ENCODE measurements at places on chromosomes 16 and 17. TPM values are rescaled to one million over a fixed set of nuclear protein-coding genes. Genes with fewer than 3 reads are reported as not detected.

The C16orf74 gene
- 2.6 TPM for total RNA-seq

The WFIKKN1 gene
- 0.21 TPM for total RNA-seq

GRCh38 chr17:70168977-70169708 is at the start of gene KCNJ2:
TSS of gene KCNJ2 (plus strand) at chr17:70169532. CDS start at chr17:70175040, 5,508 bp downstream.
- DNase-seq = peak; percentile 90

DNA sequence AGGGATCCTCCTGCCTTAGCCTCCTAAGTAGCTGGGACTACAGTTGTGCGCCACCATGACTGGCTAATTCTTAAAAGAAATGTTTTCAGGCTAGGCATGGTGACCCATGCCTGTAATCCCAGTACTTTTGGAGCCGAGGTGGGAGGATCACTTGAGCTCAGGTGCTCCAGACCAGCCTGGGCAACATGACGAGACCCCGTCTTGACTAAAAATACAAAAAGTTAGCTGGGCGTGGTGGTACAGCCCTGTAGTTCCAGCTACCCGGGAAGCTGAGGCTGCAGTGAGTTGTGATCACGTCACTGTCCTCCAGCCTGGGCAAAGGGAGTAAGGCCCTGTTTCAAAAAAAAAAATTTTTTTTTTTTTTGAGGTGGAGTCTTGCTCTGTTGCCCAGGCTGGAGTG is 173.1 kb downstream of the SEC14L1 start:
- DNase-seq = no peak

GRCh38 chr16:6892966-6893365 is 439.7 kb upstream of the RBFOX1 start:
- DNase-seq = no peak

DNA sequence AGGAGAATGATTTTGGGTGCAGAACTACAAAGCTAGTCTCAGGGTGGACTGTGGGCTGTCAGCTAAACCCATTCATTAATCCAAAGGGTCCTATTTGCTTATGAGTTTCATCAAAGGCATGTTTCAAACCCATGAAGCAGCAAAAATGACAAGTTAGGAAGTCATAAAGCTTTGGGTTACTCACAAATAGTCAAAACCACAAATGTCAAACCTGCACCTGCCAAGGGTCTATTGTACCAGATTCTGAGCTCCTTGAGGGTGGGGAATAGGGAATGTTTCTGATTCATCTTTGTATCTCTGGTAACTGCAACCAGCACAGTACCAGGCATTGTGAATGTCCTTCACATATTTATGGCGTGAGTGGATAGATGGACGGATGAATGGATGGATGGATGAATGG is 317.7 kb downstream of the MAF start:
- DNase-seq = no peak

DNA sequence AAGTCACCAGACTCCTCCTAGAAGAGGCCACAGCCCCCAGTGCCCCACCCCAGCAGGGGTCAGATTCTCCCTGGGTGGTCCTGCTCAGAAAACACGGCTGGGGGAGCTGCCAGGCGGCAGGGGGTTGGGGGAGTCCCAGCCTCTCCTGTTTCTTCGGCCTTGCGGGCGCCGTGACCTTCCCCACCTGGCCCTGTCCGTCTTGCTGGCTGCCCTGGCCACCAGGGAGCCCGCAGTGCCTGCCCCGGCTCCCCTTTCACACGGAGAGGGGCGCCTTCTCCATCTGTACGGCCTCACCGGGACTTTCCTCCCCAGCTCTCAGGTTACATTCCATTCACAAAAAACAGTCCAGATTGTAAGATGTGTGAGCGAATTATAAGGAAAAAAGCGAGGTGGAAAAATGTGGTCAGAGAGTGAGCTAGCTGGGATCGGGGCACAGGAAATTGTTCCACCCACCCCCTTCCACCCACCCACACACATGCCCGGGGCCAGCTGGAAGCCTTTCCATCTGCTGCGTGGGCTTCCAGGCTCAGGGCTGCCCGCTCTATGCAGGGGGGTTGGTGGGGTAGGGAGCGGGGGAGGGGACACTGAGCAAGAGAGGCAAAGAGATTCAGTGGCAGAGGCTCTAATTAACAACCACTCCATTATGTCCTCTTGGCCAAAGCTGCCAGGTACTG is 14.6 kb upstream of the CIBAR2 start:
- DNase-seq = peak; percentile 61

DNA sequence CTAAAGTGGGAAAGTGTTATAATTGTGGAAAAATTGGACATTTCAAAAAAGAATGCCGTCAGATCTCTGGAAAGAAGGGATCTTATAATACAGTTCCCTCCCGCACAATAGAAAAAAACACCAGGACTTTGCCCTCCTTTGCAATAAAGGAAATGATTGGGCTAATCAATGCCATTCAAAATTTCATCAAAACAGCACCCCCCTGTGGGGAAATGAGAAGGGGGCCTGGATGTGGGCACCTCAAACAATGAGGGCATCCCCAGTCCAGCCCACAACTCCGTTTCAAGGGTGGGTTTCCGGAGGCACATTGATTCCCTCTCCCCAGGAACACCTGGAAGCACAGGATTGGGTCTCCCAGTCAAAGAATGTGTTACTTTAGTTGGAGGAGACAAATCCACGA is 26.1 kb downstream of the CD300LG start:
- DNase-seq = no peak

DNA sequence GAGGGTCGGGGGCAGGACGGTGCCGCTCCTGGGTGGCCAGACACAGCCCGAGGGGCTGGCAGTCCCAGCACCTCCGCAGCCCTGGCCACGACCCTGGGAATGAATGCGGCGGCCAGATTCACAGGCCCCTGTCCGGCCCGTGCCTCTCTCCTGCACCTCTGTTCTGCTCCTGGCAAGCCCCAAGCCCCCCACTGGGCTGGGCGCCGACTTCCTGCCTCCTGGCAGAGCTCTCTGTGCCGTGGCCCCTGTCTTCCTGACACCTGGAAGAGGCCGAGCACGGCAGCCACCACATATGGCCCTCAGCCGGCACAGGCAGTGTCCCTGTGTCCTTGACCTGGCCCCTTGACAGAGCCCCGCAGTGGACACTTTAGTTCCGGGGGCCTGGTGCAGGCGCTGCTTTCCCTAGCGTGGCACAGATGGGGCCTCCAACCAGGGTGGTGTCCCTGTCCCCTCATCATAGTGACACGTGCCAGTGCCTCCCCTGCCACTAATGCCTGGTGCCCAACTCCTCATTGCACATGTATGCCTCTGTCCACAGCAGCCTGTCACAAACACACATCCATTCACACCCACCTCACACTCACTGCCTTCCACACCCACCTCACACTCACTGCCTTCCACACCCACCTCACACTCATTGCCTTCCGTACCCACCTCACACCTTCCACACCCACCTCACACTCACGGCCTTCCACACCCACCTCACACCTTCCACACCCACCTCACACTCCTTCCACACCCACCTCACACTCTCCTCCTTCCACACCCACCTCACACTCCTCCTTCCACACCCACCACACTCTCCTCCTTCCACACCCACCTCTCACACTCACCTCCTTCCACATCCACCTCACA is 110.6 kb upstream of the PLCG2 start:
- DNase-seq = no peak

GRCh38 chr16:77859493-77860232 is 71.3 kb downstream of the VAT1L start:
- peak; percentile 23 for DNase-seq

- DNase-seq = peak; percentile 13
These were observed 357.4 kb downstream of the SEC14L1 start for GRCh38 chr17:77498091-77498741.

DNA sequence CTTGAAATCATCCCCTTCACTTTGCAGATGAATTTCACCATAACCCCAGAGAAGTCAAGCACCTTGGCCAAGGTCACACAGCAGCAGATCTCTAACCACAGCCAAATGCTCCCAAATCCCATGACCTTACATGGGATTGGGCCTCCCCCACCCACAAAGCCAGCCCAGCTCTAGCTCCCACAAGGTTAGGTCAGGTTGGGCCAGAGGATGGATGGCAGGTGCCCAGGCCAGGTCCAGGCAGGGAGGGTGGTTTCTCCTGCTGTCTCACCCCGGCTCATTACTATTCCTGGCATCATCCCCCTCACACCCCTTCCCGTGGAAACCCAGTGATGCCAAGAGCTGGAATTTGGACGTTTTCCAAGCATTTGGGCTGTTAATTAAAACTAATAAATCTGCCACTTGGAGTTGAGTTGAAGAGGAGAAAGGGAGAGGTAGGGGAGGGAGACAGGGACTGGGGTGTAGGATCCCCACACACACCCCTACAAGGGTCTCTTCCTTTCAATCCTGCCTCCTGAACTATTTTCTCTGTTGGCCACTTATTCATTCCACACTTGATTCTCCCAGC is 181.6 kb downstream of the TMEM132E start:
- no peak for DNase-seq

- DNase-seq = no peak
These were observed 17.5 kb upstream of the CNOT1 start for GRCh38 chr16:58647107-58647506.

DNA sequence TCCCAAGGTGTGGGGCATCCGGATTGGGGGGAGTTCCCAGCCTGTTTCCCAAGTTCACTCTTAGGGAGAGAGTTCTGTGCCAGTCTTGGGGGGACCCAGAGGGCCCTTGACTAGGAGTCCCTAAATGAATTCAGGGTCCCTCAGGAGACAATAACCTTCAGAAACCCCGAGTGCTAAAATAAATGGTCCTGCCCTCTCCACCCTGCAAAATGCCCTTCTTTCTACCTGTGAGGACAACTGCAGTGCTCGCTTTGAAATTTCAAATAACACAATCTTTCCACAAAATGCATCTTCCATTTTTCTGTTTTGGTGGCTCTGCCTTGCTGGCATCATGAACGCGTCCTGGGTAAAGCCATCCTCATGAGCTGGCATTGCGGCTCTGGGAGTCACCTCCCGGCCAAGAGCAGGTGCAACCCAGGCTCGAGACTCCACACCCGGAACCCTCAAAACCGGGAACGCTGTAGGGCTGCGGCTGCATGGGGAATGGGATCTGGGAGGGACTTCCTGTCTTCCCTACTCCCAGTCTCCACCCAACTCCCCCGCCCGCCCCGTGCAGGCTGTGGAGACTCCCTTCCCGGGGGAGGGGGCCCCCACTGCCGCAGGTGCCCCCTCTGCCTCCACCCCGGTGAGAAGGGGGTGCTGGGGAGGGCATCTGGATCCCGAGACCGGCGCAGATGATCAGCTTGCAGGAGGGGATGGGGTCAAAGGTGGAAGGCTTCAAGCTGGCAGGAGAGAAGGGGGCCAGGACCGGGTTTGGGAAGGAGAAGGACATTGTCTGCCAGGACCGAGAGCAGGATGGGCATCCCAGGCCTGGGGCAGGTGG is at the start of gene ZNF205:
TSS of gene ZNF205 (plus strand) at position 529 of the 823 bp plus-strand sequence. CDS start 845 bp downstream, outside the sequence.
- peak; percentile 78 for DNase-seq

All from left cardiac atrium (tissue), 4 donors.